Urothelium cell line (cell line): ENCODE measurements at places on chromosomes 4 and X.

GRCh38 chr4:113221990-113222389, 172.5 kb downstream of the ANK2 start:
- no peak for DNase-seq

DNA sequence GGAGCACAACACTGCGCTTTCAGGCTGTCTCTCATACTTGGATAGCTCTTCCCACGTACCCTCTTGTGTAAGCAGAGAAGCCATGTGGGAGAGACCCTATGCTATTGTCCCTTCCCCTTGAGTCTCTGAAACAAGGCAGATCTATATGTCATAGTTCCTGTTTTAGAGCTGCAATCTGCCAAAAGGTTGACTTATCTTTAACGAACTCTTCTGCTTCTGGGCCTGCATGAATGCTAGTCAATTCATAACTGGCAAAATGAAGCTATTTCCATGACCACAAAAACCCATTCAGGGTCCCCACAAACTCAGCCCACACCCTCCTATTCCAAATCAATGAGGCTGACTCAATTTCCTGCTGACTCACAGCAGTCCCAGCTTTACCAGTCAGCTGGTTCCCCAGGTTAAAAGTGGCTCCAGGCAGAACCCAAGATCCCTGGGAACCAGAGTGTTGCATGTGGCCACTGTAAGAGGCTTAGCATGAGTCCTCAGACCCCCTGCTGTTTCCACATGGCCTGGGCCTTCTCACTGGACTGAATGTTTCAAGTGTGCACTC, 25.3 kb upstream of the SOD3 start:
- peak; percentile 31 for DNase-seq

- DNase-seq, result no peak
Measured at GRCh38 chr4:13541176-13541604, 3.1 kb downstream of the NKX3-2 start.

GRCh38 chr4:8242782-8243560, 26.6 kb upstream of the HTRA3 start:
- no peak for DNase-seq

- no peak for DNase-seq
Measured at GRCh38 chr4:73683456-73683855, 56.9 kb upstream of the CXCL8 start.

GRCh38 chrX:47560179-47560933, 649 bp upstream of the ARAF start:
- DNase-seq, result no peak

- no peak for DNase-seq
Measured at GRCh38 chr4:24130637-24131036, 240.8 kb upstream of the PPARGC1A start.

DNA sequence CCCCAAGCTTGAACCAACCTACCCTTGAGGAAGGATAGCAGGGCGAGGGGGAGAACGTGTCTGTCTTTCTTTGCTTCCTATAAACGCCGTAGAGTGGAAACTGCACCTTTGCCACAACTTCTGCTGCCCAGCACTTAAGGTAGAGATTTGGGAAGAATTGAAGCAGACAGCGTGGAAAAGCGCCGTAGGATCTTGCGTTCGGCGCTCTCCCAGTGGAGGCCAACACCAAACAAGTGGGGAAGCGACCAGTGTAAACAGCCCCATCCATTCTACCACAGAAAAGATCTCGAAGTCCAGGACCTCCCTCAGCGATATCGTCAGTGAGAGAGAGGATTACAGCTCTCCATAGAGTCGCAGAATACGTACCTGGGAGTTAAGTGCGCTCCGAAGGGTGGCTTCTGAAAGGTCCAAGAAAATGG, 3.9 kb upstream of the NKX6-1 start:
- no peak for DNase-seq

DNA sequence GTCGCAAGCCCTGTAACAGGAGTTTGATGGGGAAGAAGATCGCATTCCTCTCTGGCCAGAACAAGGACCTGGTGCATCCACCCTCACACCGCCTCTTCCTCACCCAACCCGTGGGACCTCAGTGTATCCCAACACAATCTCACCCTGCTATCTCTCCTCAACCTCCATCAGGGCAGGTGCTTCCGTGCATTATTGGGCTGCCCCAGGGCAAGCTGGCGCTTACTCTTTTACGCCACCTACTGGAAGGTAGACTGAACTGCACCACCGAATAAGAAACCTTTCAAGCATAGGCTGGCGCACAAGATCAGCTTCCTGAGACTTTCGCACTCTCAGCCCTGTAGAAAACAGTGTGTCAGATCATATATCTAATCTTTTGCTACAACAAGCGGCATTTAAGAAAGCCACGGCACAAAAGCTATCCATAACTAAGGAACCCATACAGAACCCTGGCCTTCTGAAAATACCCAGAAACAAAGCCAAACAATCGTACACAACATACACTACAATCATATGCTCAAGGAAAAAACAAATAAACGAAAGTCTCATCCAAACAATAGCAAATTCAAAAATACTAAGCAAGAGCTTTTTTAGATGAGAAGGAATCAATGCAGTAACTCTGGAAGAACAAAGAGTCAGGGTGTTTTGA, 209.3 kb downstream of the UGT8 start:
- DNase-seq, result peak; percentile 66

DNA sequence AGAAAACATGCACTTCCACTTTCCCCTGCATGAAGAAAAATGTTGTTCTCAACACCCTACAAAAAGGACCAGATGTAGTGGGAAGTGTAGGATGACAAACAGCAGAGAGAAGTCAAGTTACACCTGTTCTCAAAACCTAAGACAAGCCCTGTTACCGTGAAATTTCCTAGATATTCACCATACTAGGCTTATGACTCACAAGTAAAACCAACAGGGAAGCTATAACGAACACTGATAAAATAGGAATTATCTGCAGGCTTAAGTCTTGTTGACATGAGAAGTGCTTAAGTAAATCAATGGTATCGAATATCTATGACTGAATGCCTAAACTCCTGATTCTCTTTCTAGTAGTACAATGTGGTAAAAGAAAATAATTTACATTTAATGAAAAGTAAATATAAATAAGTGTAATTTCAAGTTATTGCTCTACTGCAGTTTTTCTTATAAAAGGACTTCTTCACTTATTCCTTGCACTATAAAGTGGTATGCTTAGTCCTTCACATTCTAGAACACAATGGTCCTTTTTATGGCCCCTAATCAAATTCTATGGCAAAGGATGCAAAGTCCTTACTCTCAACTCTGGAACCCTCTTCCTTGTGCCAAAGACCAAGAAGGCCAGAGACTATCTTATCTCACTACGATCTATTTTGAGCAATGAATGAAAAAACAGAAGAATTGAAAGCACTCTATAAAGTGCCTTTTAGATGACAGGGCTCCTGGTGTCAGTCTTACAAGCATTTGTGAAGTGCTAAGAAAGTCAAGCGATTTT, 19.6 kb downstream of the AP1S2 start:
- no peak for DNase-seq

GRCh38 chr4:151658959-151659600, 101.7 kb downstream of the GATB start:
- no peak for DNase-seq

DNA sequence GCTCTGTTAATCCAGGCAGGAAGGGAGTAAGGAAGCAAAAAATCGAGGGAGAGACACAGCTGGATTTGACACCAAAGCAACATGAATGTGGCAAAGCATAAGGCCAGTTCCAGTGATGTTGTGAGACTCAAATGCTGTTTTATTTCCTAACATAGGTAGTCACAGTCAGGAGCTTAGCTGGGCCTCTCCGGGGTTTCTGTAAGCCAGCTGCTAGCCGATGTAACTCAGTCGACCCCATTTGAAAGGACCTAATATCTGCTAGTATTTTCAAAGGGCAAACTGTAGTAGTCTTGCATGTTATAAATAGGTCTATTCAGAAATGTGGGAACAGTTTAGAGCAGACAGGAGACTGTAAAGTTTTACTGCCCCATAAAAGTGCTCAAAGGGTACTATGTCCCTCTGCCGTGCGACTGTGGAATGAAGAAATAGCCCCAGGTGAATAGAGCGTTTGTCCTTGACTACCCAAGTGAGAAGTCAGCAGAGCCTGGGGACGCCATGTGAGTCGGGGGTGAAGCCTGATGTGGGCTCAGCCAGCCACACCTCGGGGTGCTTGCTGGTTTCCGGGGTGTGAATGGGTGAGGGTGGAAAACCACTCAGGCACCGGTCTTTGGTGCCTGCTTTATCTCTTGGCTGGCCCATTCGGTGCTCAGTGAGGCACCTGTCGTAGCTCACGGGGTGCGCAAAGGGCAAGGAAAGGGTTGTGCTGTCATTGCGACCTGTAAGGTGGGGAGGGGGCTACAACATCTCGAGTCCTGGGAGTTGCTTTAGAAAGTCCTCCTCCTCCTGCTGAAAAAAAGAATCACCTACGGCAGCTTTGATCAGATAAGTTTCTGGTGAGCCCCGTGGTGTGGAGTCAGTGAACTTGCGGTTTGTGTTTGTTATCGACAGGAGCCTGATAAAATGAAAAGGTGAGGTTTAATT, 745 bp downstream of the TRIM2 start:
- no peak for DNase-seq

GRCh38 chr4:105462576-105462975, 11.3 kb downstream of the PPA2 start:
- DNase-seq, result no peak

DNA sequence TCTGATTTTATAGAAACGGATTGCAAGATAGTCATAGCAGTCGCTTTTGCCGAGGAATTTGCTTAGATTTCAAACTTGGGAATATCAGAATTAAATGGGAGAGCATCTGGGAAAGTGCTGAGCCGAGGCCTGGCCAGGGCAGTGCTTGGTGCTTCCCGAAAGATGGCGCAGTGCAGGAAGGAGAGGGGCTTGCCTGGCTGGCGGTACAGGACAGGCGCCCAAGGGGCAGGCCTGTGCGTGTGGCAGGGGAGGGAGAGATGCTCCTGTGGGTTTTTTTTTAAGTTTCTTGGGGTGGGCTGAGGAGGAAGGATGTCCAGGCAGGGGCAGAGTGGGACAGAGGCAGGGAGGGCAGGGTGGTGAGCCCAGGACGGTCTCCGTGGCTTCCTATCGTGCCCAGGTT, 241.1 kb downstream of the AFAP1 start:
- no peak for DNase-seq

DNA sequence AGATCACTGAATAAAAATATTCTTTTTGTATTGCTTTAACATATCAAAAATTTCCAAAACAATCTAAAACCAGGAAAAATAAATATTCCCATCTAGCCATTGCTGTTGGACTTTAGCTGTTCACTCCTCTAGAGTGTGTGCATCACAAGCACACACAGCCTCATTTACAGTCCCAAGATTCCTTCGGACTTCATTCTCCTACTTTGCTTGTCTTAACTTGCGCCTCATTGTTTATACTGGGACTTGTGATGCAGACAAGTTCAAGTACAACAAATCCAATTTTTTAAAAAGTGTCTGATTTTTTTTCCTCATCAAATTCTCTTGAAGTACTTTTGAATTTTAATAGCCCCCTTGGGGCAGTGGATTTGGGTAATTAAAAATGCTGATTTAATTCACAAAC, 55.6 kb downstream of the TLL1 start:
- no peak for DNase-seq

GRCh38 chr4:17482716-17483115, 29.2 kb downstream of the QDPR start:
- no peak for DNase-seq

DNA sequence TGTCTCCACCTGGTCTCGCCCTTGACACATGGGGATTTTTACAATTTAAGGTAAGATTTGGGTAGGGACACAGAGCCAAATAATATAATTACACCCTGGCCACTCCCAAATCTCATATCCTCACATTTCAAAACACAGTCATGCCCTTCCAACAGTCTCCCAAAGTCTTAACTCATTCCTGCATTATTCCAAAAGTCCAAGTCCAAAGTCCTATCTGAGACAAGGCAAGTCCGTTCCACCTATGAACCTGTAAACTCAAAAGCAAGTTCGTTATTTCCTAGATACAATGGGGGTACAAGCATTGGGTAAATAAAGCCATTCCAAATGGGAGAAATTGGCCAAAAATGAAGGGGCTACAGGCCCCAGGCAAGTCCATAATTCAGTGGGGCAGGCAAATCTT, 380.8 kb downstream of the CXXC4 start:
- DNase-seq, result no peak

- no peak for DNase-seq
Measured at GRCh38 chrX:56130436-56130835, 101.7 kb upstream of the KLF8 start.

DNA sequence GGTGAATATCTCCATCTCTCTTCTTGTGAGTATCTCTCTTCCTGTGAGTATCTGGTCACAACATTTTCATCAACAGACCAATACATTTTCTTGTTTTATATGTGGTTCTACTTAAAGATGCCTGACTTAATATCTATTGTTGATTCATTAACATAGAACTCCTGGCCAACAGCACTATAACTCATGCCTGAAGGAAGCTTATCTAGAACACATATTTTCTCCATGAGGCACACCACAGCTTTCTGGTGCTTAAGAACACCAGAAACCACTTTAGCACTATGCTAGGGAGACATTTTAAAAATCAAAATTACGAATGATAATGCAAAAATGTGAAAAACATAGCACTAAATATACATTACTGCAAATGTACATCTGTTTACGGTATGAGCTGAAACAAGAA, 190.4 kb downstream of the GABRB1 start:
- no peak for DNase-seq

DNA sequence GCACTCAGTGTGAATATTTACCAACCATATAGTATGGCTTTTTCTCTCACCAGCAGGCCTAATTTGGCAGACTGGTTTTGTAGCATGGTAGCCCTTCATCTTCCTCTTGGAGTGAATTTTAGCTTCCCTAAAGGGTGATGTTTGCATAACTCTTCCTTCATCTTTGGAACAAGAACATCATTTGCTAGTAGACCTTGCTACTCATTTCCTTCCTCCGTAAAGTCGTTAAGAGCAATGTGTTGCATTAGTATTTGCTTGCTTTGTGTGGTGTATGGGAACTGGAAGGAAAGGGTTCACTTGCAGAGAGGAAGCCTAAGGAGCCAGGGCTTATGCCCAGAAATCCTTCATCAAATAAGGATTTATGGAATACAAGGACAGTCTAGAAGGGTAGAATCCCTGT, 50.2 kb upstream of the PGRMC2 start:
- no peak for DNase-seq

GRCh38 chrX:1535241-1536041, 1.5 kb downstream of the P2RY8 start:
- DNase-seq, result no peak

DNA sequence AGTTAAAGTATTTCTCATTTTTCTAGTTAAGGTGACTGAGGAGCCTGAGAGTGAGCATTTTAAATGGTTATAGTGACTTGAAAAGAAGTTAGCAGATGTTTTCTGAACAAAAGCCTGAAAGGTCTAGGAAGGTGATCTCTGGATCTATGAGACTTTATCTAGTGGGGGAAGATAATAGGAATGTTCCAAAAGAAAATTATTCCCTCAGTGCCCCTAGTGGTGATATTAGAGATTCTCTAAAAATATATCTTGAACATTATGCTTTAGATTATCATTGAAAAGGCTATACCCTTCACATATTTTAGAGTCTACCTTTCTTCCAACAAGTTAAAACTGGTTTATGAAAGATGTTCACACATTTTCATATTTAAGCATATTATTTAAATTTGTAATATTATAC, 69.0 kb upstream of the SPANXN1 start:
- DNase-seq, result no peak

GRCh38 chr4:164461901-164462300, 292.0 kb upstream of the SMIM31 start:
- DNase-seq, result no peak
